Body of pancreas (tissue), 4 donors: ENCODE measurements at places on chromosomes 12 and 14. TPM values are rescaled to one million over a fixed set of nuclear protein-coding genes. Genes with fewer than 3 reads are reported as not detected.

DNA sequence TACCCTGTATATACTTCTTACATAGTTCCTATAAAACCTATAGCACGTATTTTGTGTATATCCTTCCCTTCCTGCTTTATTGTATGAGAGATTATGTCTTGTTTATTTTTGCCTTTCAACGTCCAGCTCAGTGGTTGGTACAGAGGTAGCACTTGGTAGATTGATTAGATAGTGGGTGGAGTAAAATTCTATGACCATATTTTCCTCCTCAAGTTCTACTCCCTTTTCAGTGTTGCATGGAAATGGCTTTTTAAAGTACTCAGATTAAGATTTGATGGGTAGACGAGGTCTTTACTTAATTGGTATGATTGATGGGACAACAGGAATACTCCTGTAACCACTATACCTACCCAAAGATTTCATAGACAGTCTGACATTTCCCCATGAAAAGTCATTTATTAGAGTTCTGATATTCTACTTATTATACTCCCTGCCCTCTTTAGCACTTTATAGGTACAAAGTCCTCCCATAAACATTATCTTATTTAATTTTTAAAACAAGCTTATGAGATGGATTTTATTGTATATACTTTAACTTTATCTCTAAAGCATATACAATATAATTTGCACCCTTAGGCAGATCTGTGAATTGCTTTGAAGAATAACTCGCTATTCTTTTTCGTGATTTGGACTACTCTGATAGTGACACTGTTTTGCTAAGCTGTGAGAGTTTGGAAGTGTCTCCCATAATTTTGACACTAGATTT is 348.0 kb downstream of the RAD51B start:
- no peaks in the 10 kb centered on the region for H3K27me3 ChIP-seq
- peaks cover 83% of the 10 kb centered on the region for H3K4me1 ChIP-seq
- no peak for DNase-seq
- H3K36me3 ChIP-seq = no peaks in the 10 kb centered on the region
- H3K27ac ChIP-seq = peak overlapping the region; percentile 77
- H3K4me3 ChIP-seq = no peak overlapping the region

Gene RNF212B
- not detected for total RNA-seq

- no peak for DNase-seq
- H3K4me3 ChIP-seq = no peak overlapping the region
- no peaks in the 10 kb centered on the region for H3K4me1 ChIP-seq
These were observed 46.0 kb upstream of the CCDC60 start for GRCh38 chr12:119288576-119288975.

DNA sequence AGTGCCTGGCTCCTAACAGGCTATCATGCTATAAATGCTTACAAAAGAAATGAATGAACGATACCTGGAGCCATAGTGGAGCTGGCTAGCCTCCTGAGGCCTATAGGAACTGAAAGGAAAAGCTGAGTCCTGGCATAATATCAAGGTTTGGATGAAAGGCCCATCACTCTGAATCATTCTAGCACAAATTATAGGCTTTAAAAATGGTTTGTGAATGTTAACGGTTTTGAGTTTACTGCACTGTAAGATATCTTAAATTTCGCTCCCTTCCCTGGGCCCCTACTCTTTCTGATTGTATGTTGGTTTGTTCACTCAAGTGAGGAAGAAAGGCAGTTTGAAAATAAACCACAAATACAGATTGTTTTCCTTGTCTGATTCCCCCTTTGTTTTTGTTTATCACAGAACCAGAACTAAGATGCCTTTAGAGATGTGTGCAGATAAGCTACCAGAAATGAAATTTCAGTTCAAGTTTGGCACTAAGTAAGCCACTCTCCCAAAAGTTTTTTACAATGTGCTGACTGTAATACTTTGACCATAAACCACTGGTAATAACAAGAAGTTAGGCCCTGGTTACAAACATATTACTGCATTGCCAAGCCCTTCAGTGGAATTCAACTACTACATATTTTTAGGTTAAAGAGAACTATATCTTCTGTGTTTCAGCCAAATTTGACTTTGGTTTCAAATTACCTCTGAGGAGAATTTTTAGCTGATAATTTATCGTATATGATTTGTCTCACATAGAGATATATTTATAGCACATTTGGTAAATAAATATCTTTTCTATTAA is 89.5 kb downstream of the ALX1 start:
- no peak overlapping the region for H3K27ac ChIP-seq
- H3K36me3 ChIP-seq = no peaks in the 10 kb centered on the region
- DNase-seq = no peak
- H3K4me3 ChIP-seq = no peak overlapping the region
- no peaks in the 10 kb centered on the region for H3K4me1 ChIP-seq

Gene RERG
- total RNA-seq = 10.9 TPM
